Body of pancreas (tissue), 4 donors: ENCODE measurements at places on chromosomes 11 and 22.
A peak's percentile ranks its signal among the peaks of the same experiment; 100 is the strongest.

DNA sequence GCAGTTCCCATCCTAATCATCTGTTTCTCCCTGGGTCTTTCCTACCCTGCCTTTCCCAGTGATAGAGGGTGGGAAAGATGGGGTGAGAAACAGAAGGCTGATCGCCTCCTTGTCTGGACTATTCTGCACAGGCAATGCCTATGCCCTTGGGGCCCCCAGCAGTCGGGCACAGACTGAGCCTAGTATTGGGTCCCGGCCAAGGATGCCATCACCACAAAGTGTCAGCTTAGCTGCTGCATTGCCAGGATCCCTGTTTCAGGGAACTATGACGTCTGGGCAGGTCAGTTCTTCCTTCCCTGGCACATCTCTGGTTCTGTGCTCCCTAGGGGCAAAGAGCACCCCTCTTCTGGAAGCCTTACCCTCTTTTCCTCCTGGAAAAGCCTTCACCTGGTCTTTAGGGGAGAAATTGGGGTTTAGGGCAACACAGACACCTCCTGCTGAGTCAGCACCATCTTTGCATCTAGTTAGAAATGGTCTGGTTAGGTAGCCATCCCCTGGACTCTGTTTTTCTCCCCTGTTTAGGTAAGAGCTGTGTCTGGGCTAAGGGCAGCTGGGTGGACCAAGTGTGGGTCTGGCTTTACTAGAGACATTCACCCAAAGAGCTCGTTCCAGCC lies 2.1 kb downstream of the ADAMTS8 start:
- H3K4me1 ChIP-seq: peaks cover 19% of the 10 kb centered on the region
- no peak overlapping the region for H3K27ac ChIP-seq
- H3K36me3 ChIP-seq: no peaks in the 10 kb centered on the region
- DNase-seq: no peak
- peaks cover 19% of the 10 kb centered on the region for H3K27me3 ChIP-seq

DNA sequence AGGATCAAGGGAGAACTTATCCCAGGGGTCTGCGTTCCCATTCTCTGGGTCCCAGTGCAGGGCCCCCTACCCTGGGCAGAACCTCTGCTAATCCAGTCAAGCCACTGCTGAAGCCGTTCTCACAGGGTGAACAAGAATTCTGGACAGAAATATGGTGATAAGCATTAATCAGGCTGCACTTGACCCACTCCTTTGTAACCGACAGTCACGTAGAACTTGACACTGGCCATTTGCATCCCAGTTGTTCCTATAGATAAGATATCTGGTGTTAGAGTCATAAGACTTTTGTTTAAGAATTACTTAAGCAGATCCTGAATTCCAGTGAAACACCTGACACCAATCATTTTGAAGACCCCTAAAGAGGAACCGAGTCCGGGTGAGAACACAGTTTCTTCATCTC lies 107.5 kb upstream of the THY1 start:
- H3K4me3 ChIP-seq: no peak overlapping the region
- H3K36me3 ChIP-seq: no peaks in the 10 kb centered on the region
- H3K27me3 ChIP-seq: no peaks in the 10 kb centered on the region
- H3K27ac ChIP-seq: no peak overlapping the region
- no peak for DNase-seq
- H3K4me1 ChIP-seq: peaks cover 9% of the 10 kb centered on the region

GRCh38 chr22:47158457-47158856 lies 396.0 kb downstream of the TBC1D22A start:
- H3K27ac ChIP-seq: no peak overlapping the region
- no peaks in the 10 kb centered on the region for H3K36me3 ChIP-seq
- DNase-seq: no peak
- no peak overlapping the region for H3K4me3 ChIP-seq

DNA sequence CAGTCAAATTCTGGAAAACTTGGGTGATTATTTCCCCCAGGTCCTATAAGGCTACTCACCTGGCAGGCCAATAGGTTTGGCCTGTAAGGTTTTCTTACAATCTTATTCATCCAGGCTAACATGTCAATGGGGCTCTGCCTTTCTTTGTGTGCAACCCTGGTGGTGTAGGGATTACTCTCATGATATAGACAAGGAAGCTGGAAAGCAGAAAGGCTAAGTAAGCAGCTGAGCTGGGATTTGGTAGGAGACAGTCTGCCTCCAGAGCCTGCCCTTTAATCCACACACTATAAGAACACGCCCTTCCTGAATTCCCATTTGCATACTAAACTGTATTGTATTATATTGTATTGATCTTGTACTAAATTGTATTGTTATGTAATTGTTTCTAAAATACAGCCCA lies 373.3 kb upstream of the CCDC90B start:
- H3K4me3 ChIP-seq: no peak overlapping the region
- no peak for DNase-seq
- no peaks in the 10 kb centered on the region for H3K36me3 ChIP-seq
- no peak overlapping the region for H3K27ac ChIP-seq
- peaks cover 4% of the 10 kb centered on the region for H3K4me1 ChIP-seq

GRCh38 chr11:94926698-94927237 lies 46.6 kb downstream of the CWC15 start:
- H3K27me3 ChIP-seq: no peaks in the 10 kb centered on the region
- no peaks in the 10 kb centered on the region for H3K36me3 ChIP-seq
- no peak overlapping the region for H3K4me3 ChIP-seq
- peak overlapping the region; percentile 62 for H3K27ac ChIP-seq

DNA sequence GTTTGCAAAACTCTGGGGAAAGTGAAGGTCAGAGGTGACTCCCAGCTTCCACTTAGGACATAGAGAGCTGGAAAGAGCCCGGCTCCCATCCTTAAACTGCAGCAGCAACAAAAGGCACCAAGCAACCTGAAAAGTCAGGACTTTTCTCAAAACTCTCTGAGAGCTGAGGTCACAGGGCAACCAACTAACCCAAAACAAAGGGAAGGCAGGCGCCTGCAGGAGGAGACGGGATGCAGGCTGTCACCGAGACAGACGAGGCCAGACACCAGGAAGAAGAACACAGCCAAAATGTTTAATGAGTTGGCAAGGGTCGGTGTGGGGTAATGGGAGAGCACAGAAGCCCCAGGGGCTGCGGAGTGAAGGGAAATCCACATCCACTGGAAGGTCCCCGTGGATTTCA lies 19.9 kb downstream of the ASCL2 start:
- no peak overlapping the region for H3K4me3 ChIP-seq
- H3K36me3 ChIP-seq: no peaks in the 10 kb centered on the region
- H3K4me1 ChIP-seq: no peaks in the 10 kb centered on the region
- H3K27me3 ChIP-seq: no peaks in the 10 kb centered on the region

DNA sequence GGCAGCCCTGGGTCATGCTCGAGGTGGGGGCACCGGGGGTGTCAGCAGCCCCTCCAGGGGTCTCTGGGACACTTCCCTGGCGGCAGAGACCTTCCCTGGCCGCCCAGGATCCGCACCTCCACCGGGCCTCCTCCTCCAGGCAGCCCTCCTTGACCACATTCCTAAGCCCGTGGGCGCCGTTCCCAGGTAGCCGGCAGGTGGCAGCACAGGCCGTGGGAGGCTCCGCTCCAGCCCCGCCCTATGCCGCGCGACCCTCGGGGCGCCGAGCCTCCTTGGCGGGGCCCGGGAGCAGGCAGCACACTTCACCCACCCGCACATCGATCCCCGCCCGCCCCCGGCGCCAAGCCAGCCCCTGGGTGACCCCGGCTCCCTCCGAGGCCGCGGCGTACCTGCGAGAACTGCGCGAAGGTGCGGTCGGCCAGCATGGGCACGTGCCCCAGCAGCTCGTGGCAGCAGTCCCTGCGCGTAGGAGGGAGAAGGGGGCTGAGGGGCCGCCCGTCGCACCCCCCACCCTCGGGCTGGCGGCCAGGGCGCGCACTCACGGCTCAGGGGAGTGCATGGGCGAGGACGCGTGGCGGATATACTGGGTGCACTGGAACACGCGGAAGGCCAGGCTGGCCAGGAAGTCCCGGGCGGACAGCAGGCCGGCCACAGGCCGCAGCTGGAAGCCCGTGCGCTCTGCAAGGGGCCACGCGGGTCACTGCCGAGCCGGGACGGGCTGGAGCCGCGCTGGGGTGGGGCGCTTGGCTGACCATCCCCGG lies 5.3 kb upstream of the INS start:
- DNase-seq: no peak
- H3K27me3 ChIP-seq: no peaks in the 10 kb centered on the region
- peaks cover 7% of the 10 kb centered on the region for H3K4me1 ChIP-seq

GRCh38 chr11:90919332-90919731 lies 696.5 kb upstream of the CHORDC1 start:
- H3K4me3 ChIP-seq: no peak overlapping the region
- H3K27me3 ChIP-seq: no peaks in the 10 kb centered on the region
- no peak overlapping the region for H3K27ac ChIP-seq
- no peak for DNase-seq

DNA sequence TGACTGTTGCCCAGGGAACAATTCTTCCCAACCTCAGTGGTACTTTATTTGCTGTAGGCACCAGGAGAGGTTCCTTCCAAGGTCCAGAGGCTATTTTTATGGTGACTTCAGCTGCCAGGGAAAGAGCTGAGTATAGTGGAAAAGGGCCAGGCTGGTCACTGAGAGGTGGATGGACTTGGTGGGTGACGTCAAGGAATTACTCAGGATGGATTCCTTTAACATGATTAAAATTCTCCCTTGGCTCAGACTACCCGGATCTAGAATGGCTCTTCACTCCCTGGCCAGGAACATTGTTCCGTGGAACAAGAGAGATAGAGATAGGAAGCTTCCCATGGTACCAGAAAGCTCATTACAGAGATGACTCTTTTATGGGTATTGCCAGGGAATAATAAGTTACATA lies 8.7 kb upstream of the CALCA start:
- H3K27me3 ChIP-seq: no peaks in the 10 kb centered on the region
- H3K4me3 ChIP-seq: no peak overlapping the region
- H3K4me1 ChIP-seq: peaks cover 5% of the 10 kb centered on the region
- no peak overlapping the region for H3K27ac ChIP-seq
- no peaks in the 10 kb centered on the region for H3K36me3 ChIP-seq

GRCh38 chr22:19648419-19648929 lies 65.8 kb upstream of the SEPTIN5 start:
- H3K27ac ChIP-seq: no peak overlapping the region
- H3K4me3 ChIP-seq: no peak overlapping the region
- no peak for DNase-seq
- no peaks in the 10 kb centered on the region for H3K4me1 ChIP-seq
- no peaks in the 10 kb centered on the region for H3K27me3 ChIP-seq

GRCh38 chr11:46360878-46361277 lies 13.6 kb downstream of the DGKZ start:
- no peaks in the 10 kb centered on the region for H3K27me3 ChIP-seq
- no peak overlapping the region for H3K27ac ChIP-seq
- H3K36me3 ChIP-seq: no peaks in the 10 kb centered on the region
- no peak for DNase-seq
- H3K4me3 ChIP-seq: no peak overlapping the region
- peaks cover 60% of the 10 kb centered on the region for H3K4me1 ChIP-seq

GRCh38 chr22:44680481-44680894 lies 21.5 kb upstream of the PRR5 start:
- H3K27me3 ChIP-seq: no peaks in the 10 kb centered on the region
- peaks cover 21% of the 10 kb centered on the region for H3K4me1 ChIP-seq
- DNase-seq: no peak

- H3K4me3 ChIP-seq: no peak overlapping the region
- H3K27me3 ChIP-seq: no peaks in the 10 kb centered on the region
- no peaks in the 10 kb centered on the region for H3K4me1 ChIP-seq
- no peak for DNase-seq
- H3K36me3 ChIP-seq: no peaks in the 10 kb centered on the region
- H3K27ac ChIP-seq: no peak overlapping the region
These were observed 175.5 kb upstream of the PDGFD start for GRCh38 chr11:104339380-104339831.

DNA sequence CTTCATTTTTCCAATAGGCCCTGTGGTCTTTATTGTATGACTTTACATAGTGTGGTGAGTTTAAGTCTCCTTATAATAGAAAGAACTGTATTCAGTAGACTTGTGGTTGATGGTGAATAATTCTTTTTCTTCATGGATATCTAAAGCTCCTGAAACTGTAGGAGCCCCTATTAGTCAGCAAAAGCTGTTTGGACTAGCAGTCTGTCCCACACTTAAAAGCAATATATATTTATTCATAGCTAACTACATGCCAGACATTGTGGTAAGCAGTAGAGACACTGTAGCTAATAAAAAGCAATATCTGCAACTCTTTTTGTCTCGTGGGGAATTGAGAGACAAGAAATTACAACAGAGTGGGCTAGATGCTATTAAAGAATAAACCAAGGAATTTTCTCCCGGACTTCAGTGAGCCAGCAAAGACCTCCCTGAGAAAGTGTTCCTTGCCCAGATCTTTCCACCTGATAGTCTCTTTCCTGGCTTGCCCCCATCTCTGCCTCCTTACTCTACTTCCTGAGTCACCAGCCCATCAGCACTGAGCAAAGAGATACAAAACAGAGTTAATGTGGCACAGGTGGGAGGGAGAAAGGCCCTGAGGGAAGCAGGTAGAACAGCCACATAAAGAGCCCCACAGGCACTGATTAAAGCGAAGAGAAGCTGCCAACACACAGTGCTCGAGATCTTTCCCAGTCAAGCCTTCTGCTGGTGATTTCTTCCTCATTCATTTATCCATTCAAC lies 1.4 kb upstream of the OR52W1 start:
- no peaks in the 10 kb centered on the region for H3K4me1 ChIP-seq
- H3K36me3 ChIP-seq: no peaks in the 10 kb centered on the region
- no peak overlapping the region for H3K27ac ChIP-seq
- no peak overlapping the region for H3K4me3 ChIP-seq

DNA sequence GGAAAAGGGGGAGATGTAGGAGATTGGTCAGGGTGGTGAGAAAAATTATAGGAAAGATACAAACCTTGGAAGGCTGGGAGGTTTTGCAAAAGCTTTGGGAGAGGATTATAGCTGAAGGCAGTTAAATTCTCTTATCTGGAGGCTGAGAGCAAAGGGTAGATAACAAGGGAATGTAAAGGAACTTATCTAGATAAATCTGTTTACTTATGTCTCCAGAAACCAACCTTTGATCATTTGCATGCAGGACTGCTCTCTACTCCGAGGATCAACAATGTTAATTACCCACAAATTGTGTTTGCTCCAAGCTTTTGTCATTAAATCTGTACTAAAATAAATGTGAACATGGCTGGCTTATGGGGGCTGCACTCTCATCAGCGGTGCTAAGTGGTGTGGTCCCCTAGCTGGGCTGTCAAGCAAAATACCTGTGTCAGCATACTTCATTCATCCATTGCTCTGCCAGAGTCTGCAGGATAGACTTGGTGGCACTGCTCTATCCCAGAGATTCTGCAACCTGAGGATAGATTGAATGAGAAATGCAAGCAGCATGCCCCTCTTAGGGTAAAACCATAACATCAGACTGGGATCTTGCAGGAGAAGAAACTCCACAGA lies 1599.2 kb upstream of the TENM4 start:
- DNase-seq: no peak
- no peak overlapping the region for H3K27ac ChIP-seq
- no peaks in the 10 kb centered on the region for H3K27me3 ChIP-seq
- H3K36me3 ChIP-seq: no peaks in the 10 kb centered on the region
- no peaks in the 10 kb centered on the region for H3K4me1 ChIP-seq
